Stimulated activated CD4-positive, alpha-beta T cell treated with anti-CD3 and anti-CD28 coated beads, Interleukin-2, amount 100 ng/mL, for 48 hours (primary cell): ENCODE measurements at places on chromosomes 3 and 15.
A peak's percentile ranks its signal among the peaks of the same experiment; 100 is the strongest.

GRCh38 chr15:77904901-77905300, 172.6 kb downstream of the TBC1D2B start:
- DNase-seq: no peak

DNA sequence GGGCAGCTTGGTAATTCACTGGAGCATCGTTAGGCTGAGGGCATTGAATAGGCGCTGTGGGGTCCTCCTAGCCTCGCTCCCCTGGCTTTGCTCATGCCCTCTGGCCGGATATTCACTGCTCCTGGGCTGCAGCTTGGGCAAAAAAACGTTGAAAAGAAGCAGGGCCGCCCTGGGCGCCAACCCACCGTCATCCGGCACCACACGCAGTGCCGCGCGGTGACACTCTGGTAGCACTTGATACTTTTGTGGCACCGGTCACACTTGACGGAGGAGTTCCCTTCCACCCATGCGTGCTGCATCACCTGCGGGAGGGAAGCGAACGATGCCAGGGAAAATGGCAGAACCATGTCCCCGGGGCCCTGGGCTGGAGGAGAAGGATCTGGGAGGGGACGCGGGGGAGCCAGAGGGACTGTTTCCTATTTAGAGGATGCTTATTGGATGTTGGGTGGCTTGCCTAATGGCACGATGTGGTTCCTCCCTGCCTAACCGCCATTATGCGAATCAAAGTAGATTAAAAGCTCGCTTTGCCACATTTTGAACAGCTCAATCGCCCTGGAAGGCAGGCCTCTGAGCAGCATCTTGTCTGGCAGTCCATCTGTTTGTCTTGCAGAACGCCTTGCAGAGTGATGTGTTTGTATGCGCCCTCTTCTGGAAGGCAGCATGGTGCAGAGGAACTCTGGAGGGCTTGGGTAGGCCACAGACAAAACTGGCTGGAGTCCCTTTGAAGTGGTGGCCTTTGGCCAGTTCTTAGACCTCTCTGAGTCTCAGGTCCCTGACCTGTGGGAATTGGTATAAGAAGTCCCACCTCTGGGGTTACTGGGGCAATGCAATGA, 93.2 kb downstream of the DGKG start:
- DNase-seq: no peak

DNA sequence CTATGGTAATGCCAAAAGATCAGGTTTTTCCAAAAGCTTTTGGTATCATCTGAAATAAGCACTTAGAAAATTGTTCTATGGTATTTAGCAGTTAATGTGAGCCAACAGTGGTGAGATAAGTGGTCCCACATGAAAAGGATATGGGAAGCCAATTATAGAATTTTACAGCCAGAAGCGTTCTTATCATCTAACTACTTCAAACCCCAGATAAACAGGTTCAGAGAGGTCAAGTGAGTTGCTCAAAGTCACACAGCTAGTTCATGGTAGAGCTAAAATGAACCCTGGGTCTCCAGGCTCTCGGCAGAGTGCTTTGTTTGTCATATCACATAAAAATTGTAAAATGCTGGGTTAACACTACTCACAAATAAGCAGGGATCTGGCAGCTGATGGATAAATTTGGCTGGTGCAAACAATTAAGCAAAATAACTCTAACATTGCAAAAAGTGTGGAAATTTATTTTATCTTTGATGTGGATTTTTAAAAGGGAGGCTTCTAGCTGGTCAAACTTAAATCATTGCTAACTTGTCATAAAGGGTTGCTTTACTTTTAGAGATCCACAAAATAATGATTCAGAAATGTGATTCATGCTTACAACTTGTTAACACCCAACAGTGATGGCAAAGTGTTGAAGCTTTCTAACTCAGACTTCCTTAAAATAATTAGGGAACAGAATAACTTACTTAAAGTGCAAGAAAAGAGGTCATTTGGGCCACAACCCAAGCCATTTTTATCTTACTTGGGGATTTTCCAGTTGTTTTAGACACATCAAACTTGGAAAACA, 202.8 kb upstream of the TBC1D5 start:
- DNase-seq: no peak

DNA sequence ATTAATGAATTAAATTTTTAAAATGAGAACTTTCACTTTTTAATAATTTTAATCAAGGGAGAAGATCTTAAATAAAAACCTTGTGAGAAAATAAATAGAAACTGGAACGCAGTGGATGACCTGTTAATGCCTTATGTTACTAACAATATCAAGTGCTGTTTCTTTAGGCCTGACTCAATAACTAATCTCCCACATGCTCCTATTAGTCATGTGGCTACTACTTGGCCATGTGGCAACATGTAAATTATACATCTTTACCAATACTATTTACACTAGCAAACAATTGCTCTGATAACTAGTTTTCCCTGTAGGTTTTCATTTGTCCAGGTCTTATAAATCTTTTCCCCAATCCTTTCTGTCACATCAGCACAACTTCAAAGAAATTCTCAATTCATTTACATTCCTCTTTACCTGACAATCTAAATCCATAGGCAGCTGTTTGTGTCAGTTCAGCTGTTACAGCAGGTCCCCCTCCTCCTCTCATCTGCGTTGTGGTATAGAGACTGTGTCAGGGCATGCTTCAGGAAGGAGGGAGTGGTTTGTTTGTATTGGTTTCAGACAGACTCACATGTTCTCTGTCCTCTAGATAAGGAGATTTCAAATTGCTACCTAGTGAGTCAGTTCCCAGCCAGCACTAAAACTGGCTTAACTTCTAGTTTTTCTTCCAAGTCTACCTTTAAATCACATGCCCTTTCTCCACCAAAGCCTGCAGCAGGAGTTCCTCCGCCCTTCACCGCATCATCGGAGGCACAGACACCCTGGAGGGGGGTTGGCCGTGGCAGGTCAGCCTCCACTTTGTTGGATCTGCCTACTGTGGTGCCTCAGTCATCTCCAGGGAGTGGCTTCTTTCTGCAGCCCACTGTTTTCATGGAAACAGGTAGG, 11.3 kb upstream of the C3orf52 start:
- DNase-seq: no peak

GRCh38 chr3:160001850-160002623, 13.4 kb downstream of the IL12A start:
- DNase-seq: no peak

- no peak for DNase-seq
These were observed 19.5 kb upstream of the CAV3 start for GRCh38 chr3:8713901-8714759.

DNA sequence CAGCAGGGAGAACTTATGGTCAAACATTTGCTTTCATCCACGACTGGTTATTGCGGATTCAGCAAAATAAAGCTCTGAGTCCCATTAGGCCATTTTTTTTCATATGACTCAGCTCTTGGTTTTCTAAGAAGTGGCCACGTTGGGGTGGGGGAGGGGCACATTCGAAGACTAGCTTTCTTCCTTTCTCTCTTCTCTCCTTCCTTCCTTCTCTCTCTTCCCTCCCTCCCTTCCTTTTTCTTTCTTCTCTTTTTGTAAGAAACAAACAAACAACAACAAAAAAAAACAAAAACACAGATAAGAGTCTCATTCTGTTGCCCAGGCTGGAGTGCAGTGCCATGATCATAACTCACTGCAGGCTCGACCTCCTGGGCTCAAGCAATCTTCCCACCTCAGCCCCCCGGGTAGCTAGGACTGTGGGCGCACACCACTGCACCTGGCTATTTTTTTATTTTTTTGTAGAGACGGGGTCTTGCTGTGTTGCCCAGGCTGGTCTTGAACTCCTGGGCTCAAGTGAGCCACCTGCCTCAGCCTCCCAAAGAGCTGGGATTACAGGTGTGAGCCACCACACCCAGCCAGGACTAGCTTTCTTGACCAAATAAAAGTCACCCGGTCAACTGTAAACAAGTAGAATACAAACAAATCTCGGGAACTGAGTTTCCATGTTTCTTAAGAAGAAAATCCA, 41.6 kb downstream of the ABCC5 start:
- DNase-seq: no peak

- DNase-seq: no peak
These were observed 61.5 kb downstream of the P3H2 start for GRCh38 chr3:190059242-190059590.

DNA sequence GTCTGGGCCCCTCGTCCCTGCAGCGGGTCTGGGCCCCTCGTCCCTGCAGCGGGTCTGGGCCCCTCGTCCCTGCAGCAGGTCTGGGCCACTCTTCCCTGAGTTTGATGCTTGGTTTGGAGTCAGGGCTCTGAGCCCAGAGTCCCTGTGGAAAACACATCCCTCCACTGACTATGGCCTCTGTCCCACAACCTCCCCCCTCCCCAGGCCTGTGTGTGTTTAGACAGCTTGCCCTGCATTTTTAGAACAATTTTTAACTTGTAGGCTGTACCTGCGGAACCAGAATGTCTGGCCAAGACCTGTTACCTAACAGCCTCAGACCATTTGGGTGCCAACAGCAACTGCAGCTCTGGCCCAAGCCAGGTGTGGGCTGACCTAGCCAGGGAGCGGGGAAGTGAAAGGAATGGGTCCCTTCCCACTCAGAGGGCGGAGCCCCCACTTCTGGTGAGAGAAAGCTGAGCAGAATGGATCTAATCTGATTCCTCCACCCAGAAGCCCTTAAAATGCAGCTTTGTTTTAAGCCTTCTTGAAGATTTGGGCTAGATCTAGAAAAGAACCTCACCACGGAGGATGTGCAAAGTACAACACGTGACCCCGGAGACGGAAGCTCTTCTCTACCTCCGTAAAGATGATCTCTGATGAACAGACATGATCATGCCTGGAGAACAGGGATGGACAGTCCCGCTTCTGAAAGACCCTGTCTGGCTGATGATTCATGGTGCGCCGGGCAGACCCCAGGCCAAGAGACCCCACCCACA, 60.5 kb upstream of the TFRC start:
- no peak for DNase-seq

DNA sequence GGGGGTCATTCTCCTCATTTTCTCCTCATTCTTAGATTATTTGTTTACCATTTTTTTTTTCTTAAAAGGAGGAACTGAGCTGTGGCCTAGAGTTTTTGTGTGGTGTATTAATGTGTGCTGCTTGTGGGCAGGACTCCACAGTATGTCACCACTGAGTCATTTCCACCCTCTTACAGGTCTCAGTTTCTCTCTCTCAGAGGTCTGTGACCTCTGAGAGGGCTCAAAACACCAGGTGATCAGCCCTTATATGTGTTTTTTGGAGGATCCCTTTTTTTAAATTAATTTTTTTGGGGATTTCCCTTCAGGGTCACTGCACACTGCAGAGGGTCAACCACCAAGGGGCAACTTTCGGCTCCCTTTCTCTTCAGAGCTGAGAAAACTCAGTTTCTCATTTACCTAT, 166.4 kb downstream of the SUCNR1 start:
- no peak for DNase-seq

GRCh38 chr3:140748-141330, 55.7 kb upstream of the CHL1 start:
- no peak for DNase-seq

GRCh38 chr3:151630938-151631441, 102.7 kb upstream of the AADACL2 start:
- DNase-seq: no peak

DNA sequence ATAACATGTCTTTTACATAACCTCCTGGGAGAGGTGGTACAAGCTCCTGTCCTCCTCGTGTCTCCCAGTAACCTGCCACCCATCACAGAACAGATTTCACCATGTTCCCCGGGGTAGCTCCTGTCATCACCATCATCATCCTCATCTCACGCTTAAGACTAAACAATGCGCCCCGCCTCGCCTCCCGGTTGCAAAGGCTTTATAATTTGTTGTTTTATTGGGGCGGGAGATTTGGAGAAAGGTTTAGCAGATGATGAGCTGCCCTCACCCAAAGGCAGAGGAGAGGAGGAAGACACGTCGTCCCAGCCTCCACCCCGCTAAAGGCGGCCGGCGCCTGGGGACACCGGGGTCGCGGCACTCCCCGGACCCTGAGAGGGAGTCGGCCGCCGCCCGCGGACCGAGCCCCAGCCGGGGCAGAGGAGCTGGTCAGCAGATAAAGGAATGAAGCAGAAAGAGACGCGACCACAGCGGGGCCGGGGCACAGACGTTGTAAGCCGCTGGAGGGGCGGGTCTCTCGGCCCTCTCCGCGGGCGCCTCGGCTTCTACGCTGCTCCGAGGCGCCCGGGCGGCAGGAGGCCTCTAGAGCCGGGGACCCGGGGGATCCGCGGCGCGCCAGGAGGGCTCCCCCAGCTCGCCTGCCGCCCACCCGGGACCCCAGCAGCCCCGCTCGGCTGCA, 589 bp downstream of the HERC1 start:
- peak; percentile 10 for DNase-seq

DNA sequence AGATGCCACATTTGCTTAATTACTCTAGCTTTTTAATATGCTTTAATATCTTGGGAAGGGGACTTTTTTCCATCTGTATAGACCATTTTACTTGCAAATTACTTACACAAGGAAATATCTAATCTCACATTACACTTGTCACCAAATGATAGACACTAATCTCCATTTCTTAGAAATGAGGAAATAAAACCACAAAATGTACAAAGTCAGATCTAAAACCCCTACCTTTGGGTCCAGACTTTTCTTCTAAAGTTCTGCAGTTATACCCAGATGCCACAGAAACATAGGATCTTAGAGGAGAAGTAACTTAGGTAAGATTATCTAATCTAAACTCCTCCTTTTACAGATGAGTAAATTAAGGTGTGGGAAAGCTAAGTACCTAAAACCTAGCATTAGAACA, 44.3 kb downstream of the CD200R1L start:
- no peak for DNase-seq

DNA sequence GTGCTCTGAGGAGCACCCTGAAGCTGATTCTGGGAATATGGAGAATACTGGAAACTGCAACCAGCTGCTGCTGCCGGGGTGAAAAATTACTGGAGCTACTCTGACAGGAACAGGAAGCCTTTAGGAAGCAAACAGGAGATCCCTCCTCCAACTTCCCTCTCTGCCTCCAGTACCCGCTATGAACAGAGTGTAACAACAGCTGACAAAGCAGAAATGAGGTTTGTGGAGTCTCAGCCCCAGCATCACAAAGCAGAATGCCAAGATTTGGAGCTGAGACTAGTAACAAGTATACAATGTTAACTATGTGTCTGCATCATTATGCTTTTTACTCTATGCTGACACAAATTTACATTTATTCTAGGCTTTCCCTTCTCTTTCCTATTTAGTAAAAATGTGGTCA, 22.7 kb upstream of the PIAS1 start:
- DNase-seq: no peak

- DNase-seq: no peak
These were observed 34.4 kb upstream of the HCN4 start for GRCh38 chr15:73403171-73403570.

GRCh38 chr3:112372396-112372795, 39.4 kb downstream of the CD200 start:
- no peak for DNase-seq

DNA sequence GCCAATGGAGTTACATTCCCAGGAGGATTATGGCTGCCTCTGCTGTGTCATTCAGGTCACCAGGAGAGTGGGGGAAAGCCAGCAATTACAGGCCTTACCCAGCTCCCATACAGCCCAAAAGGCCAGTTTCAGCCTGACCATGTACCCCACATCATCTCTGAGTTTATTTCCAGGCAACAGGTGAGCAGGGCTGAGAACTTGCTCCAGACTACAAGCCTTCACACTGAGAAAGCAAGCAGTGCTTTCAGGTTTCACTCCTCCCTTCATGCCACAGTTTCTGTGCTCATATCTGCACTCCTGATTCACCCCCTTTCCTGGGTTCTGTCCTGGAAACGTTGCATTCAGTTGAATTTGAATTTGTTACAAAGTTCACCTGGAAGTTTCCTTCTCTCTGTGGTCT, 68.1 kb upstream of the ABI3BP start:
- no peak for DNase-seq

- DNase-seq: no peak
These were observed 81.3 kb downstream of the ARHGAP31 start for GRCh38 chr3:119375510-119375909.
